NCI-H510A treated with DMSO at 0.1 percent for 48 hours (cell line): ENCODE measurements at places on chromosomes 4 and X.

DNA sequence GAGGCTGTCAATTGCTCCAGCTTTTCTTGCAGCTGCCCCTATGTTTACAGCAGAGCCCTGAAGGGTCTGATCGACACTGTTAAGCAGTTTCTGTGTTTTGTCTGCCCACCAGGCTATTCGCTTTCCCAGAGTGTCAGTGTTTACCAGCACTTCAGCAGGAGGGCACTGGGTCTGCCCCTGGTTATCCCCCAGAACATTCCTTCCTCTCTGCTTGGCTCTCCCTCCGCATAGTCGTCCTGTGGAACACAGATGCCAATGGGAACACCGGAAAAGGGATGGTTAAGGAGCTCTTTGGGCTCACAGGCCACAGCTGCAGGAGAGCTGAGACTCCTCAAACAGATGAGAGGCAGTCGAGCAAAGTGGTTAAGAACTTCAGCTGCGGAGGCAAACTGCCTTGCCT, 71.3 kb upstream of the FBXW7 start:
- DNase-seq = no peak

DNA sequence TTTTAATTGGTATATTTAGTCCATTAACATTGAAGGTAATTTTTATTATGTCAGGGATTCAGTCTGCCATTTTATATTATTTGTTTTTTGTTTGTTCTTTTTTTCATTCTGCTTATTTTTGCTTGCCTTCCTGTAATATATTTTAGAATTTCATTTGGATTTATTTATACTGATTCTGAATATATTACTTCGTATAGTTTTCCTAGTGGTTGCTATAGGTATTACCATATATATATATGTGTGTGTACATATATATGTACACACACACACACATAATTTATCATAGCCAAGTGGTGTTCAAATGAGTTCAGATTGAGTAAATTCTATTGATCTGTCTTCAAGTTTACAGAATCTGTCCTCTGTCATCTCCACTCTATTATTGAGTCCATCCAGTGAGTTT, 11.2 kb downstream of the CITED1 start:
- no peak for DNase-seq

DNA sequence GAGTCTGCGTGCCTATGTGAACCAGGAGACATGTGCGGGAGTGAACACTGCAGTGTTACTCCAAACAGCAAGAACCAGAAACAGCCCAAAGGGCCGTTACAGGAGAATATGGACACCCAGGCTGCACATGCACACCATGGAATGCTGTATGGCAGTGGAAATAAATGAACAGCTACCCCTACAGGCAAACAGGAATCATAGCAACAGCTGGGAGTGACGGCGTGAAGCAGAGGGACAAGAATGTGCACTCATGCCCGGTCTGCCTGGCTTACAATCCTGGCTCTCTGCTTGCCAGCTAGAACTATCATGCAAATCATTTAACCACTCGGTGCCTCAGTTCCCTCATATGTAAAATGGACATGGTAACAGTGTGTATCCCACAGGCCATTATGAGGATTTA, 16.6 kb downstream of the GPKOW start:
- peak; percentile 5 for DNase-seq

- peak; percentile 48 for DNase-seq
Measured at GRCh38 chrX:120301960-120302359, 9.3 kb downstream of the TMEM255A start.

DNA sequence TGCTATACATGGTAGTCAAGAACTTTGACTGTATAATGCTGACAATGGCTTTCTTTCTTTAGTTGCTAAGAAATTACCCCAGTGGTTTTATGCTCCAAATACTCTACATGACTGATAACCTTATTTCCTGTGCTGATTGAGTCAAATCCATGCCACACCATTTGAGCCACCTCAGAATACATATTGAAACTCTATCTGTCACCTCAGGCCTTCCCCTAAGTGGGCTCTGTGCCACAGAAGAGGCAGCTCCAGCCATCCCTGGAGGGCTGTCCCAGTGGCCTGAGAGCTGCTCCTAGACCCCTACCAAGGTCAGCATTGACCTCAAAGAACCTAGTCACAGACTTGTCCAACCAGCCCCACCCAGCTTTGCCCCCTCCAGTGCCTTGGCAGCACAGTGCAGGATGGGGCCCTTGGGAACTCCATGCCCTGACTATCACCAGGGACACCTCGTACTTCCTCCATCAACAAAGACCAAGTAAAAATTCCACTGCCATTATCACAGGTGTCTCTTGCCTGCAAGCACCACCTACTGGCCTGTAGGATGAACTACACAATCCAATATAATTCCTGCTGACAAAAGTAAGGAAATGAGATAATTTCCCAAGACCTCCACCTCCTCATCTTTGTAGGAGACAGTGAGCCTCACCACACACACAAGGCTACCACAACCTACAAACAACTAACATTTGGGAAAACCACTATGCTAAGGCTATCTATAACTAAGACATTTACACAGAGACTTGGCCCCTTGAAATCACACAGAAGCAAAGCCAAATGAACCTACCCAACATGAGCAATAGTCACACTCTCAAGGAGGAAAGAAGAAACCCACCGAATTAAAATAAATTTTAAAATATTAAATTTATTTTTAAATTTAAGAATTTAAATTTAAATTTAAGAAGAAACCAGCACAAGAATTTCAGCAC, 239.9 kb downstream of the NKX6-1 start:
- DNase-seq = no peak

- DNase-seq = no peak
Measured at GRCh38 chrX:31420302-31420701, 348.5 kb upstream of the FTHL17 start.

GRCh38 chrX:134926864-134927263, 63.9 kb upstream of the SMIM10 start:
- no peak for DNase-seq

DNA sequence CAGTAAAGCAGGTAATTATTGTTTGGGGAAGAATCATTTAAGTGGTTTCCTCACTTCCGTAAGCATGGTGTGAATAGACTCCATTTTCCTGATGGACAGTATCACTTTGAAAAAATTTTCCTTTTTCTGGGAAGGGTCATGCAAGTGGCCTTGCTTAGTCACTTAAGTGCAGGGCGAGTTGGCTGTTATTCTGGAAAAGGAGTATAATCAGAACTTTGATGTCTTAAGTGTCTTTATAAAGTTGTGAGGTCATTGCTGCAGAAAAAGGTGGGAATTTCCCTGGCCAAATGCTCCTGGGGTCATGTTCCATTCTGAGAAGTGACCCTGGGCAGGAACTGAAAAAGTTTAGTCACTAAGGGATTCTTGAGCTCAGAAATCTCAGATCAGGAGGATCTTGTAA, 146.1 kb upstream of the OTUD4 start:
- no peak for DNase-seq

DNA sequence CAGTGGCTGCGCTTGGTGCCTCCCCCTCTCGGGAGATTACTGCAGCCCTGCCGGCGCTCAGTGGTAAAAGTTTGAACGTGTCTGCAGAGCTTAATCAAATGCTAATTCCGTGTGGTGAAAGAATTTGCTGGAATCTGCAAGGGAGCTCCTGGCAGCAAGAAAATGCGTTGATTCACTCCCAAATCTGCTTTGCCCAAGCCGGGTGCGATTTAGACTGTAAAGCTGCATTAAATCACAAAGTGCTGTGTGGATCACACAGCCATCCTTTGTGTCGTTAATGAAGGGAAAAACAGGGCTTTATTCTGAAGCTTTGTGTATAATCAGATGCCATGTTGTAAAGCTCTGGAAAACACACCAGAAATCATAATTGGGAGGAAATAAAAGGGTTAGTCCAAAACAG, 444.1 kb downstream of the BCOR start:
- DNase-seq = no peak

DNA sequence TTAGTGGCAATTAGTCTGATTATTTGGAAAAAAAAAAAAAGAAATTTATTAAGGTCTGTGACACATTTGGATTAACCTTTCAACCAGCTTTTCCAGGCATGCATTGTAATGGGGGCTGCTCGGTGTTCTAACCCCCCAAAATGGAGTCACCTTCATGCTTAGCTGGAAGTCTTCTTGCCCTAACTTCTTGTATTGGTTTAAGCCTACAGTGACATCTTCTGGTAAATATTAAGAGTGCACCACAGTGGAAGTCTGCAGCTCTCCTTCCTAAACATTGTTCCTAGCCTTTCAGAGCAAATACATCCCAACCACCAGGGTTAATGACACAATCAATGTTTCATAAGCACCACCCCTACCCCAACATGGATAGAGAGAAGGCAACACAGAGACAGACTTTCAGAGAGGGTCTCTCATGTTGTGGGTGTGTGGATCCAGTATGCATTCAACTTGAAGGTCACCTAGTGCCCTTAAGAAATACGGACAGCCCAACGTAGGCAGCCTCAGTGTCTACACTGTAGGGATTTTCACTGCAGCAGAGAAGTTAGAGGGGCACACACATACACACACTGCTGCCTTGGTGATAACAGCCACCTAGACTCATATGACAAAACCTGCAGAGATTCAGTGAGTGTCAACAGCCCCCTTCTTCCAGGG, 142.9 kb upstream of the MBNL3 start:
- peak; percentile 16 for DNase-seq

DNA sequence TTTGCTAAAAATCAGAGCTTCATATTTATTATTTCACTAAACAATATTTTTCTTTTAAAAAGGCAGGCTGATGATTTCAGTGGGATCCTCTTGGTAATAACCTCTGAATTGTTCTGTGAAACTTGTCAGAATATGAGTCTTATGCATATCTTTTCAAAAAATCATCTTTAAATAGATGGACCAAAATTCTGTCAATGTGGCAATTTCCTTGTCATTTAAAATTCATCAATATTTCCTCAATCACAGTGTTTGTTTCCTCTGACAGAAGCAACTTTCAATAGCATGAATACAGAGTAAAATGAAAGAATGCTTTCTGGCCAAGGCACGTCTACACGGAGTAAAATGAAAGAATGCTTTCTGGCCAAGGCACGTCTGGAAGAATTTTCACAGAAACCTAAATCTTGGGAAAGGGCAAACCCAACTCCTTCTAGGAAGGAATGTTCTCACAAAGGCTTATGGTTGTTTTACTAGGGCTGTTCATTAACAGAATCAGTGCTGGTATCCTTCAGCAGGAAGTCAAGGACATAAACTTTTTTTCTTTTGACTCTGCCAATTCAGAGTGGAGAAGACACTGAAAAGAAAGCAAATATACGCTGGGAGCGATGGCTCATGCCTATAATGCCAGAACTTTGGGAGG, 99.0 kb upstream of the GPR34 start:
- DNase-seq = no peak

- no peak for DNase-seq
Measured at GRCh38 chr4:65311120-65311519, 359.2 kb downstream of the EPHA5 start.

GRCh38 chrX:154327038-154327820, 31.6 kb downstream of the TKTL1 start:
- DNase-seq = no peak

DNA sequence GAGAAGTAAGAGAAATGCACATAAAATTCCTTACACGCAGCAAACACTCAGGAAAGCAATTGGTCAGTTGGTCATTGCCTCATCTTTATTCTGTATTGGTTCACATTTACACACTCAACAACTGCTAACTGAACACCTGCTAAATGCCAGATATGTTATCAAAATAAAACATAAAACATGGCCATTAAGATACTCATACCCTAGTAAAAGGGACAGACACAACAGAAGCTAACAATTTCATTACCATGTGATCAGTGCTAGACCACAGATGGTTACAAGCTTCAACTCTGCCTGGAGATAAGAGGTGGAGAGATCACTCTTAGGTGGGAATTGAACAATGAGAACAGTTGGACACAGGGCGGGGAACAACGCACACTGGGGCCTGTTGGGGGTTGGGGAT, 26.2 kb downstream of the TEC start:
- no peak for DNase-seq

- no peak for DNase-seq
Measured at GRCh38 chrX:20315140-20315539, 48.4 kb upstream of the RPS6KA3 start.

DNA sequence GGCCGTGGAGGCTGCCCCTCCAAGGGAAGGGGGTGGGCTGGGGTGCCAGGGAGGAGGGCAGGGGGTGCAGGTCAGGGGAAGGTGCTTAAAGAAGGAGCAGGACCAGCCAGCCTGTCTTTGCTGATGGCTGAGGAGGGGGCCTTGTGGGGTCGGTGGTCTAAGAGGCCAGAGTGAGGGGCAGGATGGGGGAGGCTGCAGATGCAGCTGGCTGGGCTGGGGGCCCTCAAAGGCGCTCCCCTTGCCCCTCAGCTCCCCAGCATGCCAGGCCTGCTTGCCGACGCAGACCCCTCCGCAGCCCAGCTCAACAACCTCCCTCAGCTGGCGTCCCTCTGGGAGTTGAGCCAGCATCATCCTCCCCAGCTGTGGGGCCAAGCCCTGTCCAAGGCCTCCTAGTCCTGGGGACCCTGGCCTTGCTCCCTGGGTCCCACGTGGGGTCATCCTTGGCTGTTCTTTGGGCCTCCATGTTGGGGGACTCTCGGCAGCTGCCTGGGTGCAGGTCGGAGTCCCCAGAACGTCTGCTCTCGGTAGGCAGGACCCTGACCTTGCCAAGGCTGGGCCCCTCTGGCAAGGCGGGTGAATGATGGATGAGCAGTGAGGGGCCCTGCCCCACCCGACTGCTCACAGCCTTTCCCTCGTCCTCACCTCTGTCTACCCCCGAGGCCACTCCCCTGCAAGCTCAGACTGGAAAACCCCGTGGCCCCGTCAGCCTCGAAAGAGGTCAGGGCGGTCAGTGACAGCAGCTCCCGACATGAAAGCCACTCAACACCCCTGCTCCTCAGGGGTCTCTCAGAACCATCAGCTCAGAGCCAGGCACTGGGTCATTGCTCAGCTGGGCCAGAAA, 119.4 kb downstream of the FAM53A start:
- DNase-seq = no peak

DNA sequence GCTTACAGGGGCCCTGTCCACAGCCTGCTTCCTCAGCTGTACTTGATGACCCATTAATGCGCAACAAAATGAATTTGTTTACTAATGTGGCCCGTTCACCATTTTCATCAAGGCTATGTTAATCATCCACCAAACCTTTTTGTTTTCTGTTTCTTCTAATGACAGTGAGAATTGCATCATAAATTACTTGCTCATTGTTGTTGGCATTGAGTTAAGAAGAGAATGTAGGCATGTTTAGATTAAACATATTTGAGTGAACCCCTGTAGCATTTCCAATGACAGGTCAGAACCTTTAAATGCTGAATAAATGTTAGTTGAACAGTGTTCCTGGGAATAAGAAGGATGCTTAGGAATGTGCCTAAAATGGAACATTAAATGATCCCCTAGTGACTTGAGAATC, 183.4 kb downstream of the SPRY1 start:
- DNase-seq = no peak

GRCh38 chr4:98646422-98646821, 12.0 kb downstream of the TSPAN5 start:
- no peak for DNase-seq

- no peak for DNase-seq
Measured at GRCh38 chrX:94493405-94493804, 819.4 kb downstream of the FAM133A start.

- DNase-seq = no peak
Measured at GRCh38 chr4:55758066-55758465, 61.5 kb upstream of the EXOC1L start.

GRCh38 chr4:38500433-38500832, 163.6 kb upstream of the KLF3 start:
- no peak for DNase-seq

GRCh38 chr4:172874944-172875343, 293.7 kb upstream of the GALNT7 start:
- no peak for DNase-seq

GRCh38 chr4:21973850-21974249, 25.3 kb upstream of the KCNIP4 start:
- DNase-seq = no peak
